SW480 (cell line): ENCODE measurements at places on chromosomes 13 and 19.

- DNase-seq: no peak
Measured at GRCh38 chr13:27673911-27674310, 52.2 kb downstream of the POLR1D start.

DNA sequence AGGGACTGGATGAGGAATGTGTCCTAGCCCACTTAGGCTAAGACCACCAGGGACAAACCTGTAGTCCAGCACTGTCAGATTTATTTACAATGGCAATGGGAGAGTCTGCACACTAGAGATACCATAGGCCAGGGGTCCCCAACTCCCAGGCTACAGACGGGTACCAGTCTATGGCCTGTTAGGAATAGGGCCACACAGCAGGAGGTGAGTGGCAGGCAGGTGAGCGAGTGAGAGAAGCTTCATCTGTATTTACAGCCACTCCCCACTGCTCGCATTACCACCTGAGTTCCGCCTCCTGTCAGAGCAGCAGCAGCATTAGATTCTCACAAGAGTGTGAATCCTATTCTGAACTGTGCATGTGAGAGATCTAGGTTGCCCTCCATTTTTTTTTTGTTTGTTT lies 2.4 kb downstream of the THAP8 start:
- DNase-seq: no peak

- DNase-seq: no peak
Measured at GRCh38 chr13:97944396-97945029, 9.0 kb upstream of the IPO5 start.

DNA sequence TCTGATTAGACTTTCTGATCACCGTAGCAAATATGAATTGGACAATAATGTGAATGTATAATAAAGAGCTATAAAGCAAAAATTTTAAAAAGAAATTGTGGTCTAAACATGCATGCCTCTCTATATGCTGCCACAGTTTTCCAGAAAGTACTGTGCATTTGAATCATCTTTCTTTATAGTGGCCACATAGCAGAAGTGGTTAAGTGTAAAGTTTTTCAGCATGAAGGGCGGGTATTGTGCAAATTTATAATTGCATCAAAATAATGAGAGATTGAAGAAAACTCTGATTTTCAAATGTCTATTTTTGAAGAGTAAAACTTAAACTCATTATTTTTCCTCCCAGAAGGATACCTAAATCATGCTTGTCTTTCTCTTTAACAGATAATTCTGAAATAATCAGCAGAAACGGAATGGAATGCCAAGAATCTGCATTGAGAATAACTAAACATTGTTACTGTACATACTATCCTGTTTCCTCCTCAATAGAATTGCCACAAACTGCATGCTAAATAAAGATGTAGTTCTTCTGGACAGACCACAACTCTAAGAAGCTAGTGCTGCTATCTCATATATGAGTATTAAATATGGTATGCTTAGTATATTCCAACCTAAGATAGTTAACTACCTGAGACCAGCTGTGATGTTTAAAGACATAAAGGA lies 42.9 kb upstream of the RAP2A start:
- DNase-seq: no peak

- DNase-seq: no peak
Measured at GRCh38 chr13:46858776-46859175, 38.1 kb downstream of the HTR2A start.

DNA sequence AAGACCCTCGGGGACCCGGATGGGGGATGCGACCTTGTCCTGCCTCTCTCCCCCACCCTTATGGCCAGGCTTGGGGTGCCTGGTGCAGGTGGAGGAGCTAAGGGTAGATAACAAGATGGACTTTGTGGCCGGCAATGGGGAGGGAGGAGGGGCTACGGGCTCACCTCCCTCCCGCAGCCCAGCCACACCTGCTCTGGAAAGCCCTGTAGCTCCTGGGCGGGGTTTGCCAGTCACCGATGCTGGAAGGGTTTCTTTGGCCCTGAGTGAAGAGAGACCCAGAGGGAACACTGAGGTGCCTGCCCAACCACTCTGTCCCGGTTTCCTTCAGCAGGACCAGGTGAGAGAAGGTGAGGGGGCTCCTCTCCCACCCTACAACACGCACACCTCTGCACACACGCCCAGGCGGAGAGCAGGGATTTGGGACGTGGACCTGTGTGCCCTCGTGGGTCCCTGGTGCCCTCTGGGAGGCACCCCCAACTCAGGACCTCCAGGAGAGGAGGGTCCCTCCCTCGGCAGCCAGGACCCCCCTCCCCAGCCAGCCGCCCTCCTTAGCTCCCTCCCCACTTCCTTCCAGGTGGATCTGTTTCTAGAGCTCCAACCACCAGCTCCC lies at the start of gene FUT2:
FUT2 (plus strand) TSS at position 229 of the 610 bp plus-strand sequence. CDS start 6,986 bp downstream, outside the sequence.
- peak; percentile 71 for DNase-seq
